Activated CD4-positive, alpha-beta T cell treated with anti-CD3 and anti-CD28 coated beads, Interleukin-2, amount 50 U/mL, for 24 hours (primary cell): ENCODE measurements at places on chromosomes 2 and 18.

- no peak for DNase-seq
Measured at GRCh38 chr18:51559198-51559901, 361.9 kb upstream of the MEX3C start.

DNA sequence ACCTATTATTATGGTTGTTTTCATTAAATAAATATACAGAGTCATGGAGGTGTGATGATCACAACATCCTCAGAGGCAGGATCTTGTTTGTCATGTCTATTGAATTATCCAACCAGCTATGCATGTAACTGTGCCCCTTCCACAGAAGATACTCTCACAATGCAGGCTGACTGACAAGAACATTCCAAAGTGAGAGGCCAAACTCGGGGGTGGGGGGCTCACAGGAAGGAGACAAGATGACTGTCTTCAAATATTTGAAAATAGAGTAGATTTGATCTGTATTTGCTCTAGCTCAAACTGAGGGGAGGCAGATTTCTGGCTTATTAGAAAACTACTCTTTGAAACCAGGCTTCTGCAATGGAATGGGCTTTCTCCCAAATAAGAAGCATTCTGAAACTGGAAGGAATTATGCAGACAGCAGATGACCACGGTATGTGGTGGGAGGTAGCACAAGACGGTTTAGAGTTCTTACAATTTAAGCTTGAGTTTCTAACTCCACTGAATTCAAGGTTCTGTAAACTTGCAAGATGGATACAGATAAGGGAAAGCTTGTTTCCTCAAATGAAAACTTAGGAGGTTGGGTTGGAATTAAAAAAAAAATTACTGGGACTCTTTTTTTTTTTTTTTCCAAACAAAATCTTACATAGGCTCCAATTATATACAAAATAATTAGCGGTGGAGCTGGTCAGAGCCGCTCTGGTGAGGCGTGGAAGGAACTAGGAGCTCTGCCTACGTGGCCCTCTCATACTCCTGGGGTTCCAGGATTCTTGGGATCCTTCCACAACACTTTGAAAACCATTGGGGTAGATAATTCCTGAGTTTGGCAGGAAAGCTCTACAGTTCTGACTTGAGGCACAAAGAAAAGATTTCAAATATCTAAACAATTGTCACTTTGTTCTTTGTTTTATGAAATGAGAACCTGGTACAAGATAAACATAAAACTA, 79.3 kb downstream of the PLA2R1 start:
- no peak for DNase-seq

DNA sequence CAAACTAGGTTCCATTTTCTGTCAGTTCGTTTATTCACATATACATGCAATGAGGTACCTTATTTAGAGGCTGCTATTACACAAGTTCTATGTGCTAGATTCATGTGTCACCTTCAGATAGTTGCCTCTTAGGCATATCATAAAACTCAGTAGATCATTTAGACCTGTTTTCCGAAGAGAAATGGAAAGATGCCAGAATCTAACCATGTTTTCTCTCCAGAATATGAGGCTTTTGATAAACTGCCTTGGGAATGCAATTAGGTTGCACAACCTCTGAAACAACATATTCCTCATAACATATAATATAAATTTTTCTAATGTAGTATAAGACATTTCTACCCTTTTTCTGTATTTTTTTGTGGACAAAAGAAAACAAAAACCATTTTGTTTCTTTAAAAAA, 108.1 kb downstream of the PRPF40A start:
- no peak for DNase-seq

GRCh38 chr18:22412176-22412911, 5.4 kb downstream of the CTAGE1 start:
- no peak for DNase-seq

GRCh38 chr2:188529710-188530109, 238.0 kb downstream of the GULP1 start:
- DNase-seq, result no peak

- no peak for DNase-seq
Measured at GRCh38 chr2:51014759-51015158, 17.2 kb downstream of the NRXN1 start.

DNA sequence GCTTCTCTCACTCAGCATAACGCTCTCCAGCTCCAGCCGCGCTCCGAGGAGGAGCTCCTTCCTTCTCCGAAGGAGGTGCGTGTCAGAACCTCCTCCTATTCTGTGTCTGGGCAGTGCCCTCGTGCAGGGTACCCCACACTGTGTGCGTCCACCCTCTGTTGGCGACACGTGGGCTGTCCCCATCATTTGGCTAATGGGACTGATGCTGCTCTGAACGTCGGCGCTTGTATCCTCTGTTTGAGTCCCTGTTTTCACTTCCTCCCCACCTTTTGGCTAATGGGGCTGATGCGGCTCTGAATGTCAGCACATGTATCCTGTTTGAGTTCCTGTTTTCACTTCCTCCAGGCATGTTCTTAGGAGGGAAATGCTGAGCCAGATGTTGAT, 22.2 kb downstream of the KCNG2 start:
- DNase-seq, result no peak

GRCh38 chr2:232120911-232121310, 159.4 kb downstream of the DIS3L2 start:
- DNase-seq, result no peak

- DNase-seq, result no peak
Measured at GRCh38 chr2:110747522-110748488, 15.4 kb downstream of the ACOXL start.

DNA sequence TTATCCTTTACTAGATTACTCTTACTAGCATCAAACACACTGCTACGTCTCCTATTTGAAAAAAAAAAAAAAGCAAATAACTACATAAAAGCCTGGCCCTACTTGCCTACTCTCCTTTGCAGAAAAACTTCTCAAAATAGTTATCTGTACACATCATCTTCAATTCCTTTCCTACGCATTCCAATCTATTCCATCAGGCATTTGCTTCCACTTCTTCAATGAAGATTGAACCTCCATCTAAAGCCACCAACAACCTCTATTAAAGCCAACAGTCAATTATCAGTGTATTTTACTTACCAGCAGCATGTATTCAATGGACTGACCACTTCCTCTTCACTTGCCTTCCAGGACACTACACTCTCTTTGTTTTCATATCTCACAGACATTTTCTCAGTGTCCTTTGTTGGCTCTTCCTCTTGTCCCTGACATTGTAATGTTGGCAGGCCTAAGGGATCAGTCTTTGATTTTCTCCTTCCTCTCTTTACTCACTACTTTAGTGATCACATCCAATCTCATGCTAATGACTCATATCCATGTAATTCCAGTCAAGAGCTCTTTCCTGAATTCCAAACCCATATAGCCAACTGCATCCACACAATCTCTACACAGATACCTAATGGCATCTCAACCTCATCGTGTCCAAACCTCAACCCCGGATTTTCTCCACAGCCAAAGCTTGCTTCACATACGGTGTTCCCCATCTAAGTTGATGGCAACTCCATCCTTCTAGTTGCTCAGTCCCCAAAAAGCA, 131.3 kb downstream of the CCDC148 start:
- no peak for DNase-seq

DNA sequence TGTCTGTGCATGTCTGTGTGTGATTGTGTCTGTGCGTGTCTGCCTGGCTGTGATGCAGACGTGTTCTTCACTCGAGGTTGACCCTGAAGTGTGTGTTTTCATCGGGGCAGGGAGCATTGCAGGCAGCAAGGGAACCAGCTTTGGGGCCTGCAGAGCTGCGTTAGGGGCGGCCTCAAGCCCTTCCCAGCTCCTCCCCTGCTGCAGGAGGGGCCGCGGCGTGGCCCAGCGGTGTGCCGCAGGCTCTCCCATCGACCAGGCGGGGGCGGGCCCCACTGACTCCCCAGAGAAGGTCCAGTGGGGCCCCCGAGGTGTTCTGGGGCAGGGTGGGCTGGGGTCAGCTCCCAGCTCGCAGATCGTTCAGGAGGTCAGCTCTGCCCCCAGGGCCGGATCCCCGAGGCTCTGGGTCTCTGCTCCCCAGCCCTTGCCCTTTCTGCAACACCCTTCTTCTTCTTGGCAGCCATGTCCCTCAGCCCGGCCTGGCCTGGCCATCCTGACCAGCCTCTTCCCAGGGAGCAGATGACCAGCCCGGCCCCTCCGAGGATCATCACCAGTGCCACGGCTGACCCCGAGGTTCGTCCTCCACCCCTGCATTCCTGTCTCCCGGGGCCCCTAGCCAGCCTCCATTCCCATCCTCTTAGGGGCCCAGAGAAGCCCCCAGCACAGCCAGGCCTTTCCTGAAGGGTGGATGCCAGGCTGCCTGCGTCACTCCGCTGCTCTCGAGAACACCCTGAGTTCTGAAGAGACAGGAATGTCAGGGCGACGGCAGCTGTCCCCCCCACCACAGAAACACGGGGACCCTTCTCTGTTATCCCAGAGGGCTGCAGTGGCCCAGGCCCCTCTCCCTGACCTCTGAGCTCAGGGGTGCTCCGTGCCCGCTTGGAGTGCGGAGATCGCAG, 11.1 kb upstream of the KLHL30 start:
- DNase-seq, result no peak

DNA sequence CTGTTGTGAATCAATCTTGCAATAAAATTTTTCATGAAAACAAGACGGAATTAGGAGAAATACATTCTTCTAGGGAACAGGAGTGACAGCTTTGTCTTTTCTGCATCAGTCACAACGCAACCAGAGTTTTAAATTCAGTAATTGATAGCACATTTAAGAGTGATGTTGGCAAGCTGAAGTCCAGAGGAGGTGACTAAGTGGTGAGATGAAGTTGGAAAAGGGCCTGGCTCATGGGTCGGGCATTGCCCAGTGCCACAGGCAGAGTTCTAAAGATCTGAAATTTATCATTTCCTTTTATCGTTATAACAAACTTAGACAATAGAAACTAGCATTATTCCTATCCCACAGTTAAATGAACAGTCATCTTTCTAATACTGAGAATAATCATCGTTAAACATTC, 764.6 kb upstream of the ZEB2 start:
- DNase-seq, result no peak

GRCh38 chr2:164457271-164457670, 164.0 kb downstream of the GRB14 start:
- DNase-seq, result no peak

DNA sequence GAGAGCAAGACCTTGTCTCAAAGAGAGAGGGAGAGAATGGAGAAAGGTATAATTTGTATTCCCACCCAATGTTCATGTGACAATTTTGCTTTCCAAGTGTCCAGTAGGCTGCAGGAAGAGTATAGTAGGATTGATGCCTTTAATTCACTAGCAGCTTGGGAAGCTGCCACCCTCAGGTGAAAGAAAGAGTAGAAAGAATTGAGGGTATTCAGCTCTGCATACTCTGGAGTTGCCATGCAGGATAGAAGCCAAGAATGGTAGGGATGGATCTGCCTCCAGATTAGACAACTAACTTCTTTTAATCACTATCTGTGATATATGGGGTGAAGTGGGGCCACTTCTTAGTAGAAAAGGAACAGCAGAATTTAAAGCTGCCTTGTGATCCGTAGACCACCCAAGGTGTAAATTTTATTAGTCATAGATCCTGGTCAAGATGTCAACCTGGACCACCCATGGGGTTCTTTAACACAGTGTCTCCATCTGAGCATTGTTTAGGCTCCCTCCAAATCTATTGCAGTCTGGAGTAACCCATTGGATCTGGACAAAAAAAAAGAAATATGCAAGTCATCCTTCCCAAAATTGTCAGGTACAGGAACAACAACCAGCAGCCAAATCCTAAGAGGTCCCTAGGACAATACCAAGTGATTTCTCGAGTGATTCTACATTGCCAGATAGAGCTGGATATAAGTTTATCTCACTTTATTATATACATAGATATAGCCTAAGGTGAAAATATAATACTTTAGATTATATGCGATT, 33.1 kb upstream of the DTNA start:
- no peak for DNase-seq

DNA sequence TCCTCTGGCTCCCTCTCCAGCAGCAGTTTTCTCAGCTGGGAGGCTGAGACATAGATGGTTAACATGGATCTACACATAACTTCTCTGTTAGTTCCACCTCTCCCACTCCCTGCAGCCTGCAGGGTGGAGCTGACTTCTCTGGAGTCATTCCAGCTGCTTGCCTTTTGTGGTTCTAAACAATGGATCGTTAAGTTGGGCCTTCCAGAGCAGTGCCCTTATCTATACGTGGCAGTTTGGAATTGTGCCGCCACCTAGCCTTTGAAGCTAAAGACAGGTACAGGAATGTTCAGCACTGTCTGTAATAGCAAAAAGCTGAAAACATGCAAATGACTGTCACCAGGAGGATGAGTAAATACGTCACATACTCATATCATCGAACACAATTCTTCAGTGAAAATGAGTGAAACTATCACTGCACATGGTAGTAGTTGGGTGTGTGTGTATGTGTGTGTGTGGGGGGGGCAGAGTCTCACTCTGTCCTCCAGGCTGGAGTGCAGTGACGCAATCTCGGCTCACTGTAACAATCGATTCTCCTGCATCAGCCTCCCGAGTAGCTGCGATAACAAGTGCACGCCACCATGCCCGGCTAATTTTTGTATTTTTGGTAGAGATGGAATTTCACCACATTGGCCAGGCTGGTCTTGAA, 50.3 kb downstream of the SH2D6 start:
- DNase-seq, result no peak

- no peak for DNase-seq
Measured at GRCh38 chr2:136956050-136956449, 190.7 kb downstream of the THSD7B start.

DNA sequence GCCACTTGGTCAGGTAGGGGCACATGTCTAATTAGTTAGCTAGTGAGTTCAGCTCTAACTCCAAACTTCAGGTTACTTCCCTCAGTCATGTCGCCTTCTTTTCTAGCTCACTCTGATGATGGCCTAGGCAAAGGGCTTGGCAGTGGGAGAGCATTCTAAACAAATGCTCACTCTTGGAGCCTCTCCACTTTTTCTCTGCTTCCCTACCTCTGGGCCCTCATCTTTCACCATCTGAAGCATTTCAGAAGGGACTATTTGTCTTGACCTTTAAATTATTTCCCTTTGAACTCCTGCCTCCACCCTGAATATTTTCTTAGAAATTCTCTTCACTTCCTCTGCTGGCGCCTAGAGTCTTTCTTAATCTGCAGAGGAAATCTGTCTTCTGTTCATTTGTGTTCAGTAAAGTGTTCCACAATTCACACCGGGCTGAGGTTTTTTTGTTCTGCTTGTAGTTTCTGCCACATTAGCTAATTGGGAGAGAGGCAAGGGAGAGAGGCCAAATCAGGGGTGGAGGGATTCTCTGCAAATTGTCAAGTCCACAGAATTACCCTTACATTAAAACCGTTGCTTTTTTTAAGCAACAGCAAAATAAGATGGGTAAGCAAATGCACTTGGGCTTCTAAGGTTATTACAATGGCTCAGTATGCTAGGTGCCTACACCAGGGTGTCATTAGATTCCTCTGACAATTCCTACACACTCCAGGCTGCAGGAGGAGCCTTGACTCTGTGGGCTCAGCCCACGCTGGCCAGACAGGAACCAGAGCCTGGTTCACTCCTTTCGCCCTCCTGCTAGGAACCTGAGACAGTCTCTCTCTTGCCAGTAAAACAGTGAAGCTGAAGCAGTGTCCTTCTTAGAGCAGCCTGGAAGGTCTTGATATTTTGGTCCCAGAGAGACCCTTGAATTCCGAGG, 5.5 kb downstream of the MSGN1 start:
- no peak for DNase-seq
